DMS79 (cell line): ENCODE measurements at places on chromosomes 7 and 10.

GRCh38 chr7:27151931-27152815 lies at the start of gene HOXA3:
Gene HOXA3, minus strand, starts transcription at chr7:27152583. Its CDS starts 41,943 bp downstream, at chr7:27110640.
- DNase-seq: no peak

- no peak for DNase-seq
Observed at GRCh38 chr10:69898941-69899340, 97.2 kb downstream of the COL13A1 start.

DNA sequence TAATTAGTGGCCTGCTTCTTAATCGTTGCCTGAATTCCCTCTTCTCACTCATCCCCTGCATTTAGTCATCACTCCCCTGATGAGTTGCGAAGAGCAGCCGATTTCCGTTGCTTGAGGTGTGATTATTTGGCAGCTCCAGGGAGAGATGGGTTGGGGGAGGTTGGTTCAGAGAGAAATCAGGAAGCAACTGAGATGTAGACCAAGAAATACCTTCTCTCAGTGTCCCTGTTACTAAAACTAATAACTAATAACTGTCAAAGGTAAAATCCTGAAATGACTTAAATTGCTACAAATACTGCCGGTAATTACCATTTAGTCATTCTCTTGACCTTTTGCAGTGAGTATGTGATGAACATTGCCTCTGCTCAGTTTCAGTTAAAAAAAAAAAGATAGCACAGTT lies 76.9 kb downstream of the ELMO1 start:
- DNase-seq: no peak

GRCh38 chr10:52965938-52966401 lies 193.4 kb upstream of the MBL2 start:
- no peak for DNase-seq

DNA sequence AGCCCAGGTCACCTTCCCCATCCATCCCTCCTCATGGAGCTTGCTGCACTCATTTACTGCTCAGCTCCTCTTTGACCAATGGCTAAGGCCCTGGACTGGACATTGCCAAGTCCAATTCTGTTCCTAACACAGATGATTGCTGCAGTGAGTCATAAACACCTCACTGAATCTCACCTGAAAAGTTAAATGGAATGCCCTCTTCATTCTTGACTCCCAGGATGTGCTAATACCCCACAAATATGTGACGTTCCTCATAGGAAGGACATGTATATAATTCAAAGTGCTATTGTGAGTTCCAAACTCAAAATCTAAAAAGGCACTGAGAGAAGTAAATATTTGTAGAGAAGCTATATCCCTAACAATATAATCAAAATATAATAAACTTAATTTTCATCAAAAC lies 73.5 kb upstream of the DLX6 start:
- no peak for DNase-seq

DNA sequence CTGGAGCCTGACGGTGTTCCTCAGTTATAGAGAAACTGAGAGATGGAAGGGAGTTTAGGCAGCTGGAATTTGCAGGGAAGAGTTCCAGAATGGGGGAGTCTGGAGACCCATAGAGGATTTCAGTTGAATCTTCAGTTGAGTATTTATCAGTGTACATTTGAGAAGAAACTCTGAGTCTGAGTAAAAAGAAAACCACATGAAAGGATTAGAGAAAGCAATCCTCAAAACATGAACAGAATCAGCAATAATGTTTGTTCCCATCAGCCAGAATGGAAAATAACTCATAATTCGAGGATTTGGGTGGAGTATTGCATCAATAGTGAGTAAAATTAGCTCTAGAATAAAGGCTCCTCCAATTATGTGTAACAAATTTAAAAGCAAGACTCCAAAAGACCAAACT lies 130.0 kb upstream of the AHR start:
- no peak for DNase-seq

GRCh38 chr7:95766086-95766485 lies 6.3 kb upstream of the DYNC1I1 start:
- no peak for DNase-seq

DNA sequence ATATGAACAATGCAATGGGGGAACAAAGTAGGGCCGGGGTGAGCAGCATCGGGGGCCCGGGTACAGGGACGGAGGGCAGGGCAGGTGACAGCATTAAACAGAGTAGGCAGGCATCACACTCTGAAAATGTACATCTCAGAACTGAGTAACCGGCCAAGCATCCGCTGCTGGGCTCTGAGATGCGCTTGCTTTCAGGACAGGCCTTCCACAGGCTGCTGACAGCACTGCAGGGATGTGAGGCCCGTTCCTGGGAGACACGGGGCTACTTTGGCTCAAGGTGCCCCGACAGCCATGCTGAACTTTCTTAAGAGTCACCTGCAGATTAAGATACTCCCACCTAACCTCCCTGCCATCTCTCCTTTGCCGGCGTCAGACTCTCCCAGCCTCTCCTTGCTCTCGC lies 64.3 kb upstream of the FGFR2 start:
- DNase-seq: no peak

- DNase-seq: no peak
Observed at GRCh38 chr10:85606401-85606800, 760.2 kb downstream of the GRID1 start.

DNA sequence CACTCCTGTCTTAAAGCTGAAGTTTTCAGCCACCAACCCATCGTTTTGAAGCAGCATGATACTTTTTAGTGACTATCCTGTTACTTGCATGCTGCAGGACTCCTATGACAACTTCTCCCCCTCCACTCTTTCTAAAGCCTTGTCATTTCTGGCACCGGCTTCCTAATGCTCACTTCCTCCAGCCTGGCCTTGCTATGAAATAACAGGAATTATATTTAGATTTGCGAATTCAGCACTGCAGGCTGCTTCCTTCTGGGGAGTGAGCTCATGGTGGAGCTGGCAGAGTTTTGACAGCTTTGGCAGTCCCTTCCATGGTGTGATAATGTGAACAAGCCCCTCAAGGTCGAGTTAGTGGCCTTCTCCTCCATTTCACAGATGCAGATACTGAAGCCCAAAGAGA lies 13.4 kb downstream of the BLNK start:
- DNase-seq: no peak

GRCh38 chr7:140263277-140263676 lies 86.5 kb upstream of the KDM7A start:
- no peak for DNase-seq

DNA sequence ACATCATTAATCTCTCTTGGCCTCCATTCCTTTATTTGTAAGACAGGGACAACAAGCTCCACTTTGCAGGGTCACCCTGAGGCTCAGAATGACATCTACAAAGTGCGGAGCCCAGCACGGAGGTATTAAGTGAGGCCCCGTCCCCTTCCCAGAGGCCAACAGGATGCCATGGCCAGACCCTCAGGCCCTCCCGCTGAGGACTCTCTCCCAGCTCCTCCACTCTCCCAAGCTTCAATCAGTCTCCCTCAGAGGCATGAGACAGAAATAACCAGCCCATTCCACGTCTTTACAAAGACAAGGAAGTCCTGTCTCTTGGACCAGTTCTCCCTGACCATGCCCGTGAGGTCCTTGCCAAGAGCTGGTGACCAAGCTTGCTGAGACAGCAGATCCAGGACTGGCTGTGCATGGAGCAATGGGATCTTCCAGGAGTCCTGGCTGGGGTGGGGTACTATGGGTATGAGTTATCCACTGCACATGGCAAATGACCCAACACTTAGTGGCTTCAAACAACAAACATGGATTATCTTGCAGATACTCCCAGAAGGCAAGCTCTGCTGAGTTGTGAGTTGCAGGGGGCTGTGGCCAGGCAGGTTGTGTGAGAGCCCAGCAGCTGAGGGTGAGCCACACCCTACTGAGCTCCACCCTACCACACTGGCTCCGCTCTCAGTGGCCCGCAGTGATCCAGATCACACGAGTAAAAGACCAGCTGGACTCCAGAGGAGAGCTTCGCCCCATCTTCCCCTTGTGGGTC lies 4.3 kb upstream of the PPIF start:
- DNase-seq: no peak

DNA sequence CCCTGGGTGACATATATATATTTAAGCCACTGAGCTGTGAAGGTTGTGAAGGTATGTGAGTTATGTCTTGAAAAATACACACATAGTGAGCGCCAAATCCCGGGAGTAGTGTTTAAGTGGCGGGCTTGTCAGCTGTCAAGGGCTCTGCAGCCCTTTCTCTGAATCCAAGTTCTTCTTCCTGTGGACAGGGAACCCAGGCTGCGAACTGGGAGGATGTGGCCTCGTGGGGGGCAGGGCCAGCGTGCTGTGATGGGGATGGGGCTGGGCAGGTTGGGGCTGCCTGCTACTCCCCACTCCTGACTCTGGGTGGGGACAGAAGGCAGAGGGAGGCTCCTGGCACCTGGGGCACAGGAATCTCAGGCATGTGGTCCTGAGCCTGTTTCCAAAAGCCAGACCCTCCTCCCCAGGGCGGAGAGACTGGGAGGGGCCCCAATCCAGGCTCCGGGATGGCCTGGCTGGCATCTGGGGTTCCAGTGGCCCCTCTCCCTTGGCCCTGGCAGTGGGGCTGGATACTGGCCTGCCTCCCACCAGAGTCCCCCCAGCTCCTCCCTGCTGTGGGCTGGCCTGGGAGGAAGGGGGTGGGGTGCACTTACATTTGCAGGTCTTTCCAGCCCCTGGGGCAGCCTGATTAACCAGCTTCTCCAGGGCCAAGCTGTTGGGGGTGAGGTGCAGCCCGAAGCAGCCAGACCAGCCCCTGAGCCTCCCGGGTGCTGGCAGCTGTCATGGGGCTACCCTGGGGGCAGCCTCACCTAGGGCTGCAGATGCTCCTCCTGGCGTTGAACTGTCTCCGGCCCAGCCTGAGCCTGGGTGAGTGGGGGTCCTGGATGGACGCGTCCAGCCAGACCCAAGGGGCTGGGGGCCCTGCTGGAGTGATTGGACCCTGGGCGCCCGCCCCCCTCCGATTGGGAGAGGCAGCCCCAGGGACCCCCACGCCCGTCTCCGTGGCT lies at the start of gene UPK3B:
UPK3B (plus strand) TSS at position 622 of the 947 bp plus-strand sequence; CDS start at position 723, 101 bp downstream.
- DNase-seq: no peak

DNA sequence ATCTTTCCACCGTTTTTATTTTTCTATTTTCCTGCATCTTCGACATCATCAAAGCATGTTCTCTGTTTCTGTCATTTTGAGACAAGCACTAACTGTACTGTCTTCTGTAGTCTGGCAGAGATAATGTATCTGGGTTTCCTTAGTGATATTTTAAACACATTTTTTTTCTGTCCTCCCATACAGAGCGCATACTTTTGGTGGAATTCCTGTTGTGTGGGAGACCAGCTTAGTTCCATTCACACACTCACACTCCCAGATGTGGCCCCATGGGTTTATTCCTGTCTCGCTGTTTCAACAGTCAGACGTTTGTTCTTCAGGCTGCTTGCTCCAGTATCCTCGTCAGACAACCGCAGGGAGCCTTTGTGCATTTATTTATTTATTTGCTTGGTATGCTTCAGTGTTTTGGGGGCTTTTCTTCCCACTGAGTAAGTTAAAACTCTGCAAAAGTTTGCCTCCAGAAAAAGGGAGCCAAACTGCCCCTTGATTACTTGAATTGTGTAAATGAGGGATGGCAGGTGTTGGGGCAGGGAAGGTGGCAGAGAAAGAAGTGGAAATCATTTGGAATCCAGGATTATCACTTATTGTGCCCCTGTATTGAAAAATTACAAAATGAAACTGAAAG lies 456.8 kb upstream of the KLF6 start:
- no peak for DNase-seq

GRCh38 chr10:93452143-93452542 lies 30.0 kb downstream of the MYOF start:
- DNase-seq: no peak
